ENCODE measurements at places on chromosomes 5 and 9.

DNA sequence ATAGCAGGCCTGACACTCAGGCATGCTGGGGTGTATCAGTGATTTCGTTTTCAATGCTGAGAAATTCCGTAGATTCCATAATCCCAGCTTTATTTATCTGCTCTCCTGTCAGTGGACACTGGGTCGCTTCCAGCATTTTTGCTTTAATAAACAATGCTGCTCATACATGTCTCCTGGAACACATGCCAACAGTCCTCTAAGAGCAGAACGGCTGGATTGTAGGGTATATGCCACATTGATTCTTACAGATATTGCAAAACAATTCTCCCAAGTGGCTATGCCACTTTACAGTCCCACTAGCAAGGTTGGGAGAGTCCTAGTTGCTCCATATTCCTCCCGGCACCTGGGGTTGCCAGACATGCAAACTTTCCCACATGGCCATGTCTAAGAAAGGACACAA is 81.9 kb downstream of the RAPGEF1 start:
- peak; percentile 44 for DNase-seq

DNA sequence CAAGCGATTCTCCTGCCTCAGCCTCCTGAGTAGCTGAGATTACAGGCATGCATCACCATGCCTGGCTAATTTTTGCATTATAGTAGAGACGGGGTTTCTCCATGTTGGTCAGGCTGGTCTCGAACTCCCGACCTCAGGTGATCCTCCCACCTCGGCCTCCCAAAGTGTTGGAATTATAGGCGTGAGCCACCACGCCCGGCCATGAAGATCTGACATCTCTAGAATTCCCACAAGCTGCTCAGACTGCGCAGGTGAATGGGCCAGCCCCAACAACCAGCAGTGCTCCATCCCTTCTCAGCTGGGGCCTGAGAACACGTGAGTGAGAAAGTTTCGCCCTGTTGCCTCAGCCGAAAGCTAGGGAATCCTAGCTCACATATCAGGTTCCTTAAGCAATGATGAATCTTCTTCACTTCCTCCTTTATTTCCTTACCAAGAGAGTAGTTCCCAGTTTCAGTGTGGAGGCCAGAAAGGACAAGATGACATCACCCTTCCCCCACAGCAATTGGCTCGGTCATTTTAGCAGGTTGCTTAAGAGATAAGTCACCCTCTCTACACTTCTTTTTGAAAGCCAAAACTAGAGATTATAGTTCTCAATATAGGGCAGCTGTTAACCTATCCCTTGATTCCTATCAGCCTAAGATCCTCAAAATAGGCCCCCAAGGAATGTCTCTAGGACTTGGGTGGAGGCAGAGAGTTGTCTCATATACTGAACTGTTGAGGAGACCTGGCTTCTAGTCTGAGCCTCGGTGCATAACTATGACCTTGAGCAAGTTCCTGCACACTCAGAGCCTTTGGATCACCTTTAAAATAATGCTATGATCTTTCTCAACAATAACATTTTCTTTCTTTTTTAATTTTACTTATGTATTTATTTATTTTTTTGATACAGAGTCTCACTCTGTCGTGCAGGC is 23.9 kb upstream of the PPP2CA start:
- no peak for DNase-seq

DNA sequence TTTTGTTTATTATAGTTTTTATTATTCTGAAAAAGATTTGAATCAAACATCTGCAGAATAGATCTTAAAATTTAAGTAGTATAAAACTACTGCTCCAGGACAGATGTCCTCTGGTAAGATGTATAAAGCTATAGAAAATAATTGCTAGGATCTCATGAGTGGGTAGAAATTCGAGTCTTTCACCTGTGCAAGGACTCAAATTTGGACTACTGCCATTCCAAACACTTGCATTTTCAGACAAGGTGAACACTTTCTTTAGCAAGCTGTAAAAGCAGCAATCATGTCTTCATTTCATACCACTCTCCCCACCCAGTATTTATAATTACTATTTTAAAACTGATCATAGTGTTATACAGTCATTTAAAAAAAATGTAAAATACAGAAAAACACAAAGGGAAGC is 20.7 kb downstream of the SKP2 start:
- DNase-seq: no peak

DNA sequence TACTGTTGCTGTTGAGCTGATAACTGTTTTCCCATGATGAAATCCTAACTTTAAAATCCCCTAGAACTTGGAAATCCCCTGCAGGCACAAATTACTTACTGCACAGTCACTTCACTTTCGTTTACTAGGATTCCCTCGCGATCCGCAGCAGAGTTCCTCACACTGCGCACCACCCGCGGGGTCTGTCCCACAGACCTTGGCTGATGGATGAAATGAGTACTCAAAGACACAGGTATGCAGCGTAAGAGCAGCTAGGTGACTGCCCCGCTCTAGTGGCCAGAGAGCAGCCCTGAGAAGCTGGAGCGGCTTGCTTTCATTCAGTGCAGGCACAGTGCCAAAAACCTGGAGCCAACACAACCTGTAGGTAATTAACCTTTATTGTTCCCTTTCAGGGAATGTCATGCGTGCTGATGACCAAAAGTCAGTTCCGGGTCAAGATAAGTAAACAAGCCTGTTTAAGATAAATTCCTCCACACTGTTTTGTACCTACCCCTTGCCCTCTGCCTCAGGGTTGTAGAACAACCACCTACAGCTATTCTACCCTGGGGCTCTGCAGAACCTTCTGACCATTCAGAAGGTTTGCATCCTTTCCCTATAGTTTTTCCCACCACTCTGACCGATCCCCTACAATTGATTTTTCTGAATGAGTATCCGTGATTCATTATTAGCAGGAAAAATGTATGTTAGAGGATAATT is 191.2 kb downstream of the CDH9 start:
- DNase-seq: no peak

DNA sequence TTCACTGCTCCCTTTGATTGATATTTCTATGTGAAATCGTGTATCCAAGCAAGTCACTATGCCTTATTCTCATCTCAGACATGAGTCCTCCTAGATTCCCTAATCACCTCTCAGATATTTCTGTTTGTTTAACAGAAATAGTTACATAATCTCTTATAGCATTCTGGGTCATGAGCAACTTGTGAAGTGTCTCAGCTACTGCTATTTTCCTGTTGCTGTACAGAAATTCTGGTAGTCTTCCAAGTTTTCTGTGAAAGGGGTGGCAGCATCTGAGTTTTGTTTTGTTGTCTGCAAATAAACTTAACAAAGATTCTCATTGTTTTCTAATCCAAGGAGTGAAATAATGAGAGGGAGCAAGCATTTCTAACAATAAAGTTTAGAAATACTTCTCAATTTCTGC is 256.9 kb upstream of the ST8SIA4 start:
- DNase-seq: no peak

- DNase-seq: no peak
Measured at GRCh38 chr5:95440825-95441224, 49.7 kb downstream of the FAM81B start.

- DNase-seq: peak; percentile 49
Measured at GRCh38 chr9:23821375-23822181, 4.5 kb downstream of the ELAVL2 start.

DNA sequence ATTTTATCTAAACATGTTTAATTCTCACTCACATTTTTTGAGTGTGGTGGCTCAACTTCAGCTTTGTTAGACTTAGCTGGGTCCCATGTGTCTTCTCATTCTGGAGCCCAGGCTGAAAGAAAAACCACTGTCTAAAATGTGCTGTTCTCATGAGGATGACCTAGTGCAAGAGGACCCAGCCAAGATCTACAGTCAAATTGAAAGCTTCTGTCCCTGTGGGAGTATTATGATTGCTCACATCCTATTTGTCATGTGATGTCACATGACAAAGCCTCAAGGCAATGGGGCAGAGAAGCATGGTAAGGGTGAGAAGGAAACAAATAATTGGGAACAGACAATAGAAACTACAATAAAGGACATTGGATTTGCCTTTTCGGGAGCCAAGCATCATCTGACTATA is 113.4 kb upstream of the ASTN2 start:
- no peak for DNase-seq

DNA sequence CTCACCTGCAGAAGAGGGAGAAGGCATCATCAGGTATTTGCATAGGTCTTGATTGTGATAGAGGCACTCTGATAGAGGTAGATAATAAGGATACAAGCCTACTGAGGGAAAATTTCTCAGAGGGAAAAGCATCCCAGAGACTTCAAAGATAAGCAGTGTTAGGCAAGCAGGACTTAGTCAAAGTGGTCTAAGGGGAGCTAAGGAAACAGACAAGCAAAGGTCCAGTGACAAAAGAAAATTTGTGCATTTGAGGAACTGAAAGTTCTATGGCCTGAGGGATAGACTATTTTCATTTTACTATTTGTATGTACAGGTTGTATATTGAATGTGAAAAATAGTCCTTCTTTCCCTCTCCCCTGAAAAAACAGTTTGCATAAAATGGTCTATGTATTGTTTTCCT is 27.4 kb downstream of the OXCT1 start:
- DNase-seq: no peak

DNA sequence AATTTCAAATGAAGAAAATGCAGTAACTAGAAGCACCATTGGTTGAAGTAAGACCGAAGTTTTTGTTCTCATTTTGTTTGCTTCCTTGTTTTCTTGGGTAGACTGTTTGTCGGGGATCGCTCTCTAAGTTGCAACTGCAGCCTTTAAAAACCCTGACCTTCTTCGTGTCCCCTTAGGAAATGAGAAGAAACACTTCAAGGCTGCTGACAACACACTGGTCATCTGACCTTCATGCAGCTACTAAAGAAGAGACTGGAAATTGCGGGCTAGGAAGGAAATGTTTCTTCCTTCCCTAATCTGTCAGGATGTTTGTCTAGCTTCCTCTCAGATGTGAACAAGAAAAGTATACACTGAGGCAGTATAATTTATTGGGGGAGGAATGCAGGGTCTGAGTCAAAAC is 50.7 kb upstream of the CHSY3 start:
- no peak for DNase-seq

- peak; percentile 47 for DNase-seq
Measured at GRCh38 chr5:72402381-72402890, 82.3 kb downstream of the PTCD2 start.

DNA sequence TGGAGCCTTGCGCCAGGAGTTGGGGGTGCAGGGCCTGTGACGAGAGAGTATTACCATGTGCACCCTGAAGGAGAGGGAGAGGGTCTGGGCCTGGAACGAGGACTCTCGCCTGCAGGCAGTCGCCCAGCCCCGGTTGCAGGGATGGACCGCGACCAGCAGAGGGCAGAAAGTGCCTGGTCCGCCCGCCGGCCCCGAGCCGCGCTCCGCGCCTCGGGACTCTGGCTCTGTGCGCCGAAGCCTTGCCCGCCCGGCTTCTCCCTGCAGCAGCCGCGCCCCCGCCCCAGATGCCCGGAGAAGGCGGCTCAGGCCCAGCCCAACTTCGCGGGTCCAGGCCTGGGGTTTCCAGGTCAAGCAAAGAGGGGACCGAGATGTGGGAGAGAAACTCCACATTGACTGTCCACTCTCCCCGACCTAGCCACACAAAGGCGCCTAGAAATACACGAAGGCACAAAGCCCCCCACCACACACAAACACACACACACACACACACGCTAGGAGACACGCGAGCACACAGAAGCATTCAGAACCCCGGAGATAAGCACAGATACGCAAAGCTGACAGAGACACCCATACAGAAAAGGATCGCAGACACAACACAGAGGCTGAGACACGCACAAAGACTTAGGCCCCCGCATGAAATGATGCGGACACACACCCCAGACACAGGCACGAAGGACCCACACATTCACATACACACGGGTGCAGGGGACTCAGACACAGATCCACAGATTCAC is 2.0 kb upstream of the LMX1B start:
- peak; percentile 41 for DNase-seq

- DNase-seq: no peak
Measured at GRCh38 chr9:119160551-119160950, 208.7 kb downstream of the BRINP1 start.

DNA sequence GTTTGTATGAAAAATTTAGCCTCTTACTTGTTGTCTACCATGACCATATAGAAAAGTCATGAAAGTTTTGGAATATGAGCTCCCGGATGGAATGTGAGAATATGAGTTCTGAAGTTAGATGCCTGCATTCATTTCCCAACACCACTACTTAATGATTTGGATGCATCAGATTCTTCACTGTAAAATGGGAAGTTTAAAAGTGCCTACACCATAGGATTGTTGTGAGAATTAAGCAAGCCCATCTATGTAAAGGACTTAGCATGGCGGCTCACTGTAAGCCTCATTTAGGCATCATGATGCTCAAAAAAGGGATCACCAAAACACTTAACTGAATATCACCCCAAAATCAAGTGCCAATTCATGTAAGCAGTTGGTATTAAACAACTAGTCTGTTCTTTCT is 177.3 kb downstream of the RAB3C start:
- DNase-seq: no peak

DNA sequence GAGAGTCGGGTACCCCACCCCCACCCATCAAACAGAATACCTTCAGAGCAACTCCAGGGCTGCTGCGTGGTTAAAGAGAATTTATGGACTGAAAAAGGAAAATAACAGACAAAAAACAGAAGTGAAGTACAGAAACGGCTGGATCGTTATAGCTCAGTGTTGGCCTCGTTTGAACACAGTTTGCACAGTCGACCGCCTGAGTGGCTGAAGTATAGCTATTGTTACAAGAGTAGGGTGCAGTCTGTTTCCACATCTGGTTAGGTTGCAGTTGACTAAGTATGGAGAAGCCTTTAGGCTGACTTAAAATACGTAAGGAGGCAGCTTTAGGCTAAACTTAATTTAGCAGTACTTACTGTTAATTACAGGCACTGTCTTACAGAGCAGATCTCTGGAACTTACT is 121.2 kb downstream of the GCNT1 start:
- no peak for DNase-seq
